IMR-90 (cell line): ENCODE measurements at places on chromosomes 1 and 21. TPM values are rescaled to one million over a fixed set of nuclear protein-coding genes. Genes with fewer than 3 reads are reported as not detected.

DNA sequence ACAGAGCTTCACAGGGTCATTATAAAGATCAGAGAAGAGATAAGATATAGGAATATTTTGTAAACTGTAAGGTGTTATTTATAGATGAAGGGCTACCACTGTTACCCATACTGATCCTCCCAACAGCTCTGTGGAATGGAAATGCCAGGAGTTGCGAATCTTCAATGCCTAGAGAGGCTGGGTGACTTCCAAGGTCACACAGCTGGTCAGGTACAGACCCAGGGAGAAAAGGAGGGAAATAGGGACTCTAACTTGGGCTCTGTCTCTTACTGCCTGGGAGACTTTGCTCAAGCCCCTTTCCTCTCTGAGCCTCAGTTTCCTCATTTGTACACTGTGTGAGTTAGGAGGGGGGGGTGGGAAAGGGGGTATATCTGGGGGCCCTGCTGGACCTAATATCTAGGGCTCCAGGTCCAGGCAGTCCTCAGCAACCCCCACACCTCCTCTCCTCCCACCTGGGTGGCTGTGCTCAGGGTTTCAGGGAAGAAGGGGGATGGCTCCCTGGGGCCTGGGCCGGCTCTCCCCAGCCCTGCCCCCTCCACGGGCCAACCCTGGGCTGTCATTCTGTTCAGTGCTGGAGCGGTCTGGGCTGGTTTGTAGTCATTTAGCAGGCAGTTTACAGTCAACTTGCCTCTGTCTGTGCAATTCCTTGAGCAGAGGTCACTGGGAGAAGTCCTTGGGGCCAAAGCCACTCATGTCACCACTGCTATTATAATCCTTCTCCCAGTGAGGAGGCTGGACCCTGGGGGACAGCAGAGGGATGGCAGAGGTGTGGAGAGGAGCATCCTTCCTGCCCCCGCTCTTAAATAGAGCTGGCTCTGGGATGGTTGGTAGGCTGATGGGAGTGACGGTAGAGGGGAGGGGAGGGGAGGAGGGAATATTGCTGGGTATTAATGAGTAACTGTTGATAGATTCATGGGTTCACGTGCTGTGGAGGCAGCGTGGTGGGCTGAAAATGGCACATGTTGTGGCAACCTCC, 1.7 kb downstream of the BSND start:
- no peak for DNase-seq

GRCh38 chr1:156372265-156372586, 3.2 kb downstream of the RHBG start:
- DNase-seq, result no peak

DNA sequence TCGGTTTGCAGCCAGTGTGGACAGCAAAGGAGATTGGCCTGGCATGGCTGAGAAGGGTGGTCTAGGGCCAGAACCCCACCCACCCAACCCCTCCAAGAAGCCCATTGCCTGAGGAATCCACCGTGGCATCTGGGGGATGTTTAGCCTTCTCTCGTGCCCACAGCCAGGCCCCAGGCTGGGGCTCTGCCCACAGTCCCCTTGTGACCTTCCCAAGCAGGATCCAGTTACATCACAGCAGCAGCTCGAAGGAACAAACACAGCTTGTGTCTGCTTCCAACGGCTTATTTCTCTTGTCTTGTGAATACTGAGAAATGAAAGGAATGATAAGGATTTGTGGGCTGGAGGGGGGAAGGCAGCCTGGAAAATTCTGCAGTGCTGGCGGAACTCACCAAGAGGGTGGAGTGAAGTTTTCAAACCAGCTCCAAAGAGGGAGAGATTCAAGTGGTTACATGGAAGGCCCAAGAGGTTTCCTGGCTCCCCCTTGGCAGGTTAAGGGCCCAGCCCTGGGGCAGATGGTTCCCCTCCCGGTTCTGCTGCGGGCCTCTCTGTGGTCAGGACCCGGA, 61.6 kb downstream of the DHRS3 start:
- peak; percentile 93 for DNase-seq

GRCh38 chr1:93882269-93882668, 3.3 kb upstream of the DNTTIP2 start:
- DNase-seq, result no peak

Gene CNIH3
- total RNA-seq, result 2.0 and 3.1 TPM in 2 replicates

DNA sequence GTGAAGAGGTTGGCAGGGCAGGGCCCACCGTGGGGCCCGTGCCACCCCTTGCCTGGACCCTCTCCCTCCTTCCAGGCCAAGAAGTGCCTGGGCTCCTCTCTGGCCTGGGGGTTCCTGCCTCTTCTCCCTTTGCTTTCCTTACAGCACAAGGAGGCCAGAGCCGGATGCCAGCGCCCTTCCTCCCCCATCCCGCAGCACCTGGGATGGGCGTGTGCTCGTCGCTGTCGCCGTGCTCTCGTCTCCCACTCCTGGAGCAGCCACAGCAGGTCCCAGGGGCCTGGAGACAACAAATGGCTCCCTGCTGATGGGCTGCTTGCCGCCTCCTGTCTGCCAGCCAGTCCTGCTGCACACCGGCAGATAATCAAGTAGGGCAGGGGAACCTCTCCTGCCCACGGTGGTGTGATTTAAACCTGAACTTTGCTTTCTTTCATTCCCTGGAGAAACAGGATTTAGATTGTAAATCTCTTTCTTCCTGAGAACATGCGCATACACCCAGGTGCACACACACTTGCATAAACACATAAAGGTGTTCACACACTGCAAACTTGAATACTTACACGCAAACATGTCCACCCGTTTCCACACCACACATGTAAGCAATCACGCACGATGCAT, 50.8 kb upstream of the POU3F1 start:
- no peak for DNase-seq

- DNase-seq, result no peak
These were observed 6.6 kb downstream of the SNX27 start for GRCh38 chr1:151618470-151618869.
